Astrocyte (in vitro differentiated cells and primary cell): ENCODE measurements at places on chromosomes 6 and 20. TPM values are rescaled to one million over a fixed set of nuclear protein-coding genes. Genes with fewer than 3 reads are reported as not detected.
A peak's percentile ranks its signal among the peaks of the same experiment; 100 is the strongest.

- no peaks in the 10 kb centered on the region for H3K36me3 ChIP-seq
- H3K27ac ChIP-seq = no peak overlapping the region
- H3K27me3 ChIP-seq = no peaks in the 10 kb centered on the region
- peak; percentile 25 for DNase-seq
- no peak overlapping the region for H3K4me3 ChIP-seq
- H3K4me1 ChIP-seq = no peaks in the 10 kb centered on the region
Observed at GRCh38 chr20:52852714-52853113, 119.4 kb upstream of the TSHZ2 start.

GRCh38 chr20:64010711-64011237, 25.2 kb upstream of the C20orf204 start:
- DNase-seq = no peak
- no peak overlapping the region for H3K4me3 ChIP-seq

Gene FUT9
- 0.14 and 0.20 TPM in 2 replicates for total RNA-seq

DNA sequence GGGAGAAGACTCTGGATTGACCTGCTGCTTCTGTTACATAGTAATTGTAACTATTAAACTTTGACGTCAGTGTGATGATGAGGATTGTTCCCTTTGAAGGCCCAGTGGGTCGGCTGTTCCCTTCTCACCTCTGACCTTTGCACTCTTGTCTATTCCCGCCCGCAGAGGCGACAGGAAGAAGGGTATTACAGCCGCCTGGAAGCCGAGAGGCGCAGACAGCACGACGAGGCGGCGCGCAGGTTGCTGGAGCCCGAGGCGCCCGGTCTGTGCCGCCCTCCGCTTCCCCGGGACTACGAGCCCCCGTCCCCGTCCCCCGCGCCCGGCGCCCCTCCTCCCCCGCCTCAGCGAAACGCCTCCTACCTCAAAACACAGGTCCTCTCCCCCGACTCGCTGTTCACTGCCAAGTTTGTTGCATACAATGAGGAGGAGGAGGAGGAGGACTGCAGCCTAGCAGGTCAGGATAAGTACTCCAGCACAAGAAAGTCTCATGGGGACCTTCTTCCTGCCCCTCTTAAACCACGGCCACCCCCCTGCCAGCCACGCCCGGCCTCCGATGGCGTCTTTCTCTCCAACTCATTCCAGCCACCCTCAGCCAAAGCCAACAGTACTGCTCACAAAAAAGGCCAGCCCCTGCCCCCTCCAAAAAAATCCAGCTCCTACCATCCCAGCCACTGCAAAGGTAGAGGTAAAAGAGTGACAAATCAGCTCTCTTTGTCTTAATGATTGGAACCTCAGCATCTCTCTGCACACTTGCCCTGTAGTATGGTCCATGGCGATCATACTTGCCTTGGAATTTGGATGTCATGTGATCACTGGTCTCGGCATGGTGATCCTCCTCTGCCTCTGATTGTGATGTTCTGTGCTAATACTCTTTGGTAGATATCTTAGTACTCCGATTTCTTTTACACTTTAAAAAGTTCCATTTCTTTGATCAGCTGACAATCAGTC, 31.6 kb upstream of the KIF25 start:
- peaks cover 9% of the 10 kb centered on the region for H3K36me3 ChIP-seq
- no peak overlapping the region for H3K4me3 ChIP-seq
- H3K4me1 ChIP-seq = no peaks in the 10 kb centered on the region

- peak; percentile 74 for DNase-seq
- peak overlapping the region; percentile 91 for H3K27ac ChIP-seq
- no peak overlapping the region for H3K4me3 ChIP-seq
- no peaks in the 10 kb centered on the region for H3K36me3 ChIP-seq
- peaks cover 35% of the 10 kb centered on the region for H3K4me1 ChIP-seq
- H3K27me3 ChIP-seq = no peaks in the 10 kb centered on the region
Observed at GRCh38 chr20:53914091-53914780, 156.2 kb downstream of the BCAS1 start.

DNA sequence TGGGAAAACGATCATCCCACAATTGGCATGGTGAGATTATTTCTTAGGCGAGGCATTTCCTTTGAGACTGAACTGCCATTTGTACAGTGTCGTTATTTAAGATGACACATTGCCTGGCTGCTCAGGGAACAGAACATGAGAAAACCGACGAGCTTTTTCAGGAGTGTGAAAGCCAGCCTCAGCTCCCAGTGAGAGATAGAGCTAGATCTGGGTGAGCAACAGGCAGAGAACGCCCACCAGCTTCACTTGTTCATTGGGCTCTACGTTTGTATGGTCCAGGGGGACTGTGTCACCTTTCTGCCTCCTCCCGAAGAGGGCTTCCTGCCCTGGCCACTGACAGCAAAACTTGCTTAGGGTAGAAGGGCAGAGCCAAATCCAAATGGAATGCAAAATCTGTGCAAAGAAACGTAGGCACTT, 378.1 kb downstream of the RNGTT start:
- H3K4me3 ChIP-seq = no peak overlapping the region
- no peaks in the 10 kb centered on the region for H3K4me1 ChIP-seq

GRCh38 chr6:24569811-24570210, 75.0 kb downstream of the ALDH5A1 start:
- H3K27me3 ChIP-seq = peaks cover 5% of the 10 kb centered on the region
- no peak overlapping the region for H3K4me3 ChIP-seq

- H3K4me3 ChIP-seq = no peak overlapping the region
- DNase-seq = no peak
- no peaks in the 10 kb centered on the region for H3K36me3 ChIP-seq
- no peaks in the 10 kb centered on the region for H3K4me1 ChIP-seq
Observed at GRCh38 chr6:20778912-20779311, 244.7 kb downstream of the CDKAL1 start.

Gene EYA2
- 1.4 and 1.5 TPM in 2 replicates for total RNA-seq

GRCh38 chr6:112502351-112503090, 155.4 kb downstream of the RFPL4B start:
- H3K4me1 ChIP-seq = peaks cover 16% of the 10 kb centered on the region
- no peaks in the 10 kb centered on the region for H3K27me3 ChIP-seq
- no peaks in the 10 kb centered on the region for H3K36me3 ChIP-seq
- peak; percentile 39 for DNase-seq
- H3K27ac ChIP-seq = peak overlapping the region; percentile 38

- no peaks in the 10 kb centered on the region for H3K36me3 ChIP-seq
- H3K27ac ChIP-seq = peak overlapping the region; percentile 86
- peaks cover 13% of the 10 kb centered on the region for H3K4me1 ChIP-seq
- DNase-seq = peak; percentile 79
Observed at GRCh38 chr6:9621276-9621675, 793.6 kb downstream of the TFAP2A start.

GRCh38 chr6:593139-593906, 63.6 kb downstream of the HUS1B start:
- no peaks in the 10 kb centered on the region for H3K4me1 ChIP-seq
- no peak overlapping the region for H3K27ac ChIP-seq
- peak; percentile 20 for DNase-seq
- H3K27me3 ChIP-seq = no peaks in the 10 kb centered on the region
- H3K4me3 ChIP-seq = no peak overlapping the region
- H3K36me3 ChIP-seq = peaks cover 13% of the 10 kb centered on the region

DNA sequence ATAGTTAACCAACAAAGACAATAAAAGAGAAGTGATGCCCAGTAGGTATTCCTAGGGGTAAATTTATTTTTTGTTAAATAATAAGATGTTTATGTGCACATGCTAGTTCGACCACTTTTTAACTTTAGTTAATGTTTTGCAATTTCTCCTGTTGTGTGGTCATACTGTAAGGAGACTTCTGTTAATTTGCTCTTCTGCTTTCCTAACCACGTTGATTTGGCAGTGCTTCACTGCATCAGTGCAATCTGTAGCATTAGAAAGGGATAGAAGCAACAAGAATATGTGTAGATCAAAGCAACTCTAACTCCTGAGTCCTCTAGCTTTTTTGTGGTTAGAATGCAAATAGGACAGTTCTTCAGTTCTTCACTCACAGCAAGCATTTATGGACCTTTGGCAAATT, 13.9 kb downstream of the MYB start:
- no peaks in the 10 kb centered on the region for H3K27me3 ChIP-seq
- H3K27ac ChIP-seq = no peak overlapping the region
- H3K4me1 ChIP-seq = no peaks in the 10 kb centered on the region
- no peaks in the 10 kb centered on the region for H3K36me3 ChIP-seq
- H3K4me3 ChIP-seq = no peak overlapping the region

Gene ZMYND8
- total RNA-seq = 43.9 and 45.8 TPM in 2 replicates

Gene ETV7
- total RNA-seq = 1.9 and 2.4 TPM in 2 replicates

DNA sequence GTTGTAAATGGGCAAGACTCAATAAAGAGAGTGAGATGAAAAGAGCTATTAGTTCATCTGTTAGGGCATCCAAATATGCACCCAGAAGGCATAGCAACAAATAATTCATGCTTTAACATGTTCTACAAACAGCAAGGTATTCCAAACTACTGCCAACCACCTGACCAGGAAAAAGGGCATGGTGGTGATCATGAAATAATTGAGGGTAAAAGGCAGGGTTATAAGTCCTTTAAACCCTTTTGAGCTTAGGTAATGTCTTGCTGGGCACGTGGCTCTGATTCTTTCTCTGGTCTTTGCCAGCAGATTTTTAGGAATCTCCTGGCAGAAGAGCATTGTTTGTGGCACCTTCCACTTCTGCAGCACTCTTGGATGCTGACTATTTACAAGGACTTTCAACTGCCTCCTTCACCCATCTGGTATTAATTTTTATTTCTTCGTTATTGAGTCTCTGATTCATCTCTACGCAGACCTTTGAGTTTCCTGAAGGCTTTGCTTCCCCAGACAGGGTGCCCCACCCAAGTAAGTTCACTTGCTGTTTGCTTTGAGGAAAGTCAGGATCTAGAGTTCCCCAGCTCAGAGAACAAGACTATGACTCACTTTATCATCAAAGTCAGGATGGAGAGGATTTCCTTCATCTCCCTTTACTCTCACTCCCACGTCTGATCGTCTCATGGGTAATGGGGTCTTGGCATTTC, 83.4 kb upstream of the NEDD9 start:
- DNase-seq = peak; percentile 96
- H3K27ac ChIP-seq = peak overlapping the region; percentile 98
- no peaks in the 10 kb centered on the region for H3K27me3 ChIP-seq
- no peak overlapping the region for H3K4me3 ChIP-seq
- H3K36me3 ChIP-seq = no peaks in the 10 kb centered on the region
- peaks cover 35% of the 10 kb centered on the region for H3K4me1 ChIP-seq

Gene PRR18
- 0.14 TPM in 1 of 2 replicates, not detected in the other for total RNA-seq

DNA sequence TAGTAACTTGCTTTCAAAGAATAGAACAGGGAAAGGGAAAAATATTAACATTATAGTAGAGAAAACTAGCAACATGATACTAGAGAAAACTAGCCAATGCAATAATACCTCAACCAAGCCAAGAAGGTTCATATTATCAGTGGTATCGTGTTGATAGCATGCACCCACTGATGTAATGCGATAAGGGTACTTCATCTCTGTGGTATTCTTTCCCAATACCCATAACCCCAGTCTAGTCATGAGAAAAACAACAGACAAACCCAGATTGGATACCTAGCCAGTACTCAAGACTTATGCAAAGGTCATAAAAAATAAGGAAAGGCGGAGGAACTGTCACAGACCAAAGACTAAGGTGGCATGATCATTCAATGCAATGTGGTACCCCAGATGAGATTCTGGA, 21.0 kb downstream of the BLOC1S5 start:
- no peaks in the 10 kb centered on the region for H3K27me3 ChIP-seq
- peak; percentile 12 for DNase-seq
- H3K36me3 ChIP-seq = peaks cover 3% of the 10 kb centered on the region
- no peak overlapping the region for H3K27ac ChIP-seq

- H3K4me3 ChIP-seq = peak overlapping the region; percentile 29
- peaks cover 19% of the 10 kb centered on the region for H3K4me1 ChIP-seq
- no peaks in the 10 kb centered on the region for H3K27me3 ChIP-seq
Observed at GRCh38 chr20:11902285-11902697, 15.4 kb upstream of the BTBD3 start.

DNA sequence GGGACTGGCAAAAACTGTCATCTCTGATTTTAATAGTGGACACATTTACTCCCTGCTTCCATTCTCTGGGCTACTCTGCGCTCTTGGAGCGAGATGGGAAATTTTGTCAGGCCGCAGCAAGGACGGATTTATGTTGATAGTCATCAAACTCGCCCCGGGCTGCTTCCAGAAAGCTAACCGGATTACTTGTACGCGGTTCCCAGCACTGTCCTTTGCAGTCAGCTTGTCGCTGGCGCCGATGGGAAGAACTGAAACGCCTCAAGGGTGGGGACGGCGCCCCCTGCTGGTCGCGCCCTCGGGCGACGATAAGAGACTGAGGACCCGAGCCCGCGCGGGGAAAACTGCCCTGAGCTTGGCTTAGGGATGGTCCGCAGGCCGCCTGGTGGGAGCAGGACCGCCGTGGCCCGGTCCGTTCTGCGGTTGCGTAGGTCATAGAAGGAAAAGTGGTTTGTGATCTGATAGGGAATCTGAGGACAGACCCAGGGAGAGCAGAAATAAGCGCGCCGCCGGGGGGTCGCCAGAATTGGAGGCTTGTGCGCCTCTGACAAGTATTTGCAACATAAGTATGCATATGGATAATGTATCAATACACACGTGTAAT, 984 bp upstream of the ABT1 start:
- peak overlapping the region; percentile 99 for H3K4me3 ChIP-seq
- H3K36me3 ChIP-seq = peaks cover 17% of the 10 kb centered on the region
- H3K27me3 ChIP-seq = peaks cover 22% of the 10 kb centered on the region
- H3K4me1 ChIP-seq = peaks cover 17% of the 10 kb centered on the region
- DNase-seq = peak; percentile 63

GRCh38 chr6:37804586-37804985, 14.9 kb upstream of the ZFAND3 start:
- H3K27me3 ChIP-seq = peaks cover 13% of the 10 kb centered on the region
- no peaks in the 10 kb centered on the region for H3K4me1 ChIP-seq
- DNase-seq = no peak
- no peak overlapping the region for H3K27ac ChIP-seq
- no peaks in the 10 kb centered on the region for H3K36me3 ChIP-seq

DNA sequence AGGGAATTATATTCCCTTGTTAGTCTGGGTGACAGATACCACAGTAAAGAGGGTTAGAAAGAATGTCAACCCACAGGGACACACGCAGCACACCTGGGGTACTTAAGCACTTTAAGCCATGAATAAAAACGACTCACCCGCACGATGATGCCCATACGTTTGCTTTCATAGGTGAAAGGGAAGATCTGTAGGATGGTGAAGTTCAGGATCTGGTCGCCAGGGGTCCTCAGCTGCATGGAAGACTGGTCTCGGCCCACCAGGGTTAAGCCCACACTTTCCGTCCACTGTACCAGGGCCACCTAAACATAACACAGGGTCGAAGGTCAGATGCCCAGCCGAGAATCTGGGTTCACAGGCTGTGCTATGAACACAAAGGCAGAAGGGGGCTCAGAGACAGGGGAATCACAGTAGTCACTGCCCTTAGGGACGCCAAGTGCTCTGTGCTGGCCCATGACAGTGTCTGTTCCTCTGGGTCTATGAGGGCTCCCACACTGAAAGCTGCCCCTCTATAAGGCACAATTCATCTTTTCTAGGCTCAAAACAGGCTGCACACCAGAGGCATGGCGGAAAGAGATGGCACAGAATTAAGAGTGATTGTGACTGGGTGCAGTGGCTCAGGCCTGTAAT, 96.8 kb upstream of the NFATC2 start:
- DNase-seq = peak; percentile 20
- no peak overlapping the region for H3K4me3 ChIP-seq
- H3K36me3 ChIP-seq = no peaks in the 10 kb centered on the region
- H3K27me3 ChIP-seq = no peaks in the 10 kb centered on the region

Gene PLCB1
- total RNA-seq = 10.7 and 11.0 TPM in 2 replicates

Gene GABRR1
- not detected in 2 replicates for total RNA-seq

GRCh38 chr6:149248693-149249369, 68.7 kb upstream of the TAB2 start:
- H3K27ac ChIP-seq = no peak overlapping the region
- no peaks in the 10 kb centered on the region for H3K27me3 ChIP-seq
- no peak overlapping the region for H3K4me3 ChIP-seq
- no peak for DNase-seq
- H3K4me1 ChIP-seq = no peaks in the 10 kb centered on the region
- H3K36me3 ChIP-seq = no peaks in the 10 kb centered on the region

Gene DUSP15
- 1.2 and 3.1 TPM in 2 replicates for total RNA-seq

GRCh38 chr20:37672143-37672542, 21.7 kb upstream of the CTNNBL1 start:
- no peaks in the 10 kb centered on the region for H3K36me3 ChIP-seq
- no peak overlapping the region for H3K4me3 ChIP-seq
- DNase-seq = no peak
- H3K27me3 ChIP-seq = peaks cover 52% of the 10 kb centered on the region

Gene ARMC2
- total RNA-seq = 5.2 and 7.1 TPM in 2 replicates
